Natural killer cell treated with Interleukin-12 subunit alpha and Interleukin-12 subunit beta and Interleukin-15 and Interleukin-18, amount 100 ng/mL, for 72 hours (primary cell): ENCODE measurements at places on chromosomes 11 and 22. TPM values are rescaled to one million over a fixed set of nuclear protein-coding genes. Genes with fewer than 3 reads are reported as not detected.

- no peak for DNase-seq
These were observed 94.5 kb upstream of the HSD17B12 start for GRCh38 chr11:43585877-43586608.

- no peak for DNase-seq
These were observed 821.3 kb downstream of the BRD1 start for GRCh38 chr22:49006207-49007012.

Gene PLAAT3
- total RNA-seq, result 60.0 TPM

- no peak for DNase-seq
These were observed 72.4 kb downstream of the RTL6 start for GRCh38 chr22:44425694-44426045.

DNA sequence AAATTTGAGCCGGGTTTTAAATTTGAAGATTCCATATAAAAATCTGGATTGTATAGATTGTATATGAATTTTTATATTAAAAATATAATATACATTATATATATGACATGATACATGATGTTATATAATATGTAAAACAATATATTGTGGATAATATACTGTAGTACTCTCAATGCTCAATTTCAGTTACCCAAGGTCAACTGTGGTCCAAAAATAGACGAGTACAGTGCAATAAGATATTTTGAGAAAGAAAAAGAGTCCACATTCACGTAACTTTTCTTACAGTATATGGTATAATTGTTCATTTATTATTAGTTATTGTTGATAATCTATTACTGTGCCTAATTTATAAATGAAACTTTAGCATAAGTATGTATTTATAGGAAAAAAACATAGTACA is 94.2 kb upstream of the YWHAH start:
- no peak for DNase-seq

- peak; percentile 29 for DNase-seq
These were observed 6.8 kb downstream of the TBC1D22A start for GRCh38 chr22:46769191-46769675.

- DNase-seq, result no peak
These were observed 302.0 kb downstream of the TBC1D22A start for GRCh38 chr22:47064416-47064815.

- DNase-seq, result no peak
These were observed 559 bp downstream of the SNX19 start for GRCh38 chr11:130915603-130916237.

- DNase-seq, result no peak
These were observed 623.8 kb upstream of the KIRREL3 start for GRCh38 chr11:127624306-127624856.

Gene PRAME
- total RNA-seq, result not detected

DNA sequence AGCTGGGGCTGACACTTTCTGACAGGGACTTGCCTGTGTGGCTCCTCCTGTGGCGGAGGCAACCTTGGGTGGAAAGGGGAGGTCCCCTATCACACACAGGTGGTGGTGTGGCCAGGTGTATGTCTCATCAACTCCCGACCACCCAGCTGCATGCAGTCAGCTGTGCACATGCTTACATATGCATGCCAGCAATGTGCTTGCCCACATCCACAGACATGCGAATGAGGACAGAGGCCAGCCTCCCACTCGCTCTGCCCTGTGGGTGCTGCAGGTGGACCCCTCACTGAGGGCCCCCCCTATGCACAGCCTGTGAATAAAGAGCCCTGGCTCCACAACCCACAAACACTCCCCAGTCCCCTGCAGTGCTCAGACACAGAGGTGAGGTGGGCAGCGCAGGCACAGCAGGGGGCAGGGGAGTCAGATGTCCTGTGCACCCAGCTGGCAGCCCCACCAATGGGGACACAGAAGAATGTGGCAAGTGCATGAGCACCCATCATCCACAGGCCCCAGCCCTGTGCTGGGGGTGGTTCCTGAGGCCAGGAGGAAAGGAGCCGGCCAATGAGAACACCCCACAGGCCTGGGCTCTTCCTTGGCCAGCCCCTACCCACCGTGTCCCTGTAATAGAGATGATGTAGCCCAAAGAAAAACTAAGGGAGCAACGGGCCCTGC is 9.5 kb downstream of the GNB1L start:
- no peak for DNase-seq

DNA sequence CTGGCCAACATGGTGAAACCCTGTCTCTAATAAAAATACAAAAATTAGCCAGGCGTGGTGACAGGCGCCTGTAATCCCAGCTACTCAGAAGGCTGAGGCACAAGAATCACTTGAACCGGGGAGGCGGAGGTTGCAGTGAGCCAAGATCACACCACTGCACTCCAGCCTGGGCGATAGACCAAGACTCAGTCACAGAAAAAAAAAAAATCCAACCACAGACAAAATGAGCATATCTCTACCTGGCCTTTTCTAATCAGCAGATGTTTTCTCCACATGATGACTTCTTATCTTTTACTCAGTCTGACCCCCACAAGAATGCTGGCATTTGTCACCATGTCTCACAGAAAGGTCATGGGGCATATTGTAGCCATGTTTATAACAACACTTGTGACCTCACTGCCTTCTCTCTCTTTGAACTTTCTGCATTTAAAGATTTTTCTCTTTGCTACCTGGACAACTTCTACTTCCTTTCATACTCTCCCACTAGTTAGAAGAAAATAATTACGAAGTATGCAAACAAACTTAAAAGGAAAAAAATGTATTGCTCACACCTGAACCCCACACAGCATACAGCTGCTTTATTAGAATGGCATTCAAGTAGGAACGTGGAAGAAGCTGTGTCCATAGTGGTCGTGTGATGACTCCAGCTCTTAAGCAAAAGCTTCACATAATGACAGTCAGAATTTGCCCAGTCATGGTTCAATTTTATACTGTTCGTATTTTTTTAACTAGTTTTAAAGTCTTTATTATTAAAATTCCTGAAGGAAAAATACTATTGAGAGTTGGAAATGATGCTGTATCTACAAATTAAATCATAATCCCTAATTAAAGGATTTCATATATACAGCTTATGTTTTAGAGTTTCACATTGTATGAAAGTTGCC is 65.4 kb downstream of the ZC3H12C start:
- no peak for DNase-seq

- DNase-seq, result no peak
These were observed 52.6 kb downstream of the PITPNB start for GRCh38 chr22:27866135-27867084.

Gene NXF1
- 145 TPM for total RNA-seq

DNA sequence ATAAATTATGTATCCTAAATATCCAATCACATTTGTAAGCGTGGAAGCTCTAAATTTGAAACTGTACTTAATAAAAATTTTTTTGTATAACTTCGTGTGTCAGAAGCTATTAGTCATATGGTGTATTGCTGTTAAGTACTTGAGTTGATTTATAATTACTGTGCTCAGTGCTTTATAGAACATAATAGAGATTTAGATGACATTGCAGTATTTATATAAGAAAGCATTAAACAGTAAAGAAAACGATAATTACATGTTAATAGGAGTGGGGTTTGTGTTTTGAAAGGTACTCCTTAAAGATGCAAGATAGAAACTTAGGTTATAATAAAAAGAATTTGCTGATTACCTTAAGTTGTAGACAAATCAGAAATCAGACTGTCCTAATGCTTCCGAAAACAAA is 5.9 kb upstream of the TCP11L1 start:
- no peak for DNase-seq

Gene C11orf16
- not detected for total RNA-seq

DNA sequence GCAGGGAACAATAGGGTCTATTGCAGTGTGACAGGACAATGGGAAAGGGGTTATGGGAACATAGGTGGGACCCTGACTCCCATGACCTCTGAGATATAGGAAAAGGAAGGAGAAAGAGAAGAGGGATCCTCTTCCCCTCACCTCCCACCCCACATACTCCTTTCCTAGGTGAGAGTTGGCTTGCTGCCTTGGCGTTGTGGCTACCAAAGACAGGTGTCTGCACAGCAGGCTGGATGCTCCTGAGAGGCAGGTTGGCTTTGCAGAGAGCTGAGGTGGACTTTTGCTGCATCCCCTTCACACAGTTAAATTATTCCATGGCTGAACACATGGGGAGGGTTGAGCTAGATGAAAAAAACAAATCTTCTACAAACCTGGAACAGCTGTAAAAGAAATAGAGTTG is 80.7 kb downstream of the SYT9 start:
- DNase-seq, result no peak

DNA sequence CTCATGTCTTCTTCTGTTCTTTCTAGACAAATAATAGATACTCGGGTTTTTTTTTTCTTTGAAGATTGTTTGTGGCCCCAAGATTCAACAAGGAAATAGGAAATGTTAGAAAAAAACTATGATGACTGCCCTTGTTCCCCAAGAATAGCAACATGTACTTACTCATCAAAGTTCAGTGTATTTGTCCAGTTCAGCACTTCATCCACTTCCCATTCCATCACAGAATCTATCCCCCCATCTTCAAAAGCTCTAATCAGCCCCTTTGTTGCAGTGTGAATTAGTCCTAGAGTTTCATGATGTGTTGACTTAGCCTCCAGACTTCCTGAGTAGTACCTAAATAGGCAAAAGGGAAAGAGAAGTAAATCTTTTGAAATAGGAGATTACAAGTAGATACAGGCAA is 74.3 kb downstream of the C11orf65 start:
- no peak for DNase-seq

Gene PHF21B
- total RNA-seq, result not detected

DNA sequence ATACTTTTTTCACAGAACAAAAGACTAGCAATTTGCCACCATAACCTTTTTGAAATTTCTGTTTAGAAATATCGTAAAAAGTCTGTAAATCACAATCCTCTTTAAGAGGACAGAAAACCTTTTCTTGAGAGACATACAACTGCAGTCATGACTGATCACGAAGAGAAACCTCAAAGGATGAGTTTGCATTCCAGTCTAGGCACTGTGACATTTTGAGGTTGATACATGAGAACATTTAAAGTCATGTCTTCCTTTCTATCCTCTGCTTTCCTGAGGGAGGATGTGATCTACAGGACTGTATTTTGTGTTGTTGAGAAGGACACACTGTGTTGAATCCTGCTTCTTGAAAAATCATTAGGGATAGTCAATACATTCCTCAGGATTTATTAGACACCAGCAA is 476.7 kb upstream of the CCDC179 start:
- DNase-seq, result no peak

Gene MMP13
- not detected for total RNA-seq

- DNase-seq, result no peak
These were observed 3.2 kb downstream of the MS4A3 start for GRCh38 chr11:60059521-60060240.

Gene NDUFA6
- 47.8 TPM for total RNA-seq

Gene SMTNL1
- total RNA-seq, result not detected

DNA sequence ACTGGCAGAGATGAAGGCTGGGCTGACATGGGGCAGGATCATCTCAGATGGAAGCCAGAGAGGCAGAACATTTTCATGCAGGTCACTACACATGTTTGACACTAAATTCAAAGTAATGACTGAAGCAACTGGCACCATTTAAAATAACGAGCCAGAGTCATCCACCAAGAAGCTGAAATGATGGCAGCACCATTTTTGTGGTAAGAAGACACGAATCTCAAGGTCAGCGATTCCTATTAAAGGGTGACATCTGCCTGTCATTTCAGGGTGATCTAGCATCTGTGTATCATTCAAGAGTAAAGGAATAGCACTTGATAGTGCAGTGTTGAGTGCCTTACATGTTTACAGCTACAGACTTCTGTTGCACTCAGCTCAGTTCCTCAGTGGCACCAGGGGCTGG is 113.4 kb upstream of the C11orf87 start:
- no peak for DNase-seq

DNA sequence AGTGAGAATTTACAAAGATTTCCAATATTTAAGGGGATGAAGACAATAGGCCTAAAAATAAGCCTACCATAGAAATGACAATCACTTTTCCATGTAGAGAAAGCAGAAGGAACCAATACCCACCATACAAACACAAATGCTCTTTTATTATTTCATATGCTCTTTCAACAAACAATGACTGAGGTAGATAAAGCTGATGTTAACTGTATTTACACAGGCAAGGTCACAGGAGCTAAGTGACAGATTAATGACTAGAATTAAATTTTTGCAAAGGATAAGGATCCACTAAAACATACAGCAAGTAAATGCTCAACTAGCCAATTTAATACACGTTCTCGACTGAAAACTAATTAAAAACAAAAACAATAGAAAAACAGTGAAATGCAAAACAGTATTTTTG is 34.2 kb downstream of the PICALM start:
- no peak for DNase-seq

GRCh38 chr11:17015627-17016126 is 1.5 kb upstream of the PLEKHA7 start:
- DNase-seq, result no peak

Gene GTSE1
- 34.6 TPM for total RNA-seq

DNA sequence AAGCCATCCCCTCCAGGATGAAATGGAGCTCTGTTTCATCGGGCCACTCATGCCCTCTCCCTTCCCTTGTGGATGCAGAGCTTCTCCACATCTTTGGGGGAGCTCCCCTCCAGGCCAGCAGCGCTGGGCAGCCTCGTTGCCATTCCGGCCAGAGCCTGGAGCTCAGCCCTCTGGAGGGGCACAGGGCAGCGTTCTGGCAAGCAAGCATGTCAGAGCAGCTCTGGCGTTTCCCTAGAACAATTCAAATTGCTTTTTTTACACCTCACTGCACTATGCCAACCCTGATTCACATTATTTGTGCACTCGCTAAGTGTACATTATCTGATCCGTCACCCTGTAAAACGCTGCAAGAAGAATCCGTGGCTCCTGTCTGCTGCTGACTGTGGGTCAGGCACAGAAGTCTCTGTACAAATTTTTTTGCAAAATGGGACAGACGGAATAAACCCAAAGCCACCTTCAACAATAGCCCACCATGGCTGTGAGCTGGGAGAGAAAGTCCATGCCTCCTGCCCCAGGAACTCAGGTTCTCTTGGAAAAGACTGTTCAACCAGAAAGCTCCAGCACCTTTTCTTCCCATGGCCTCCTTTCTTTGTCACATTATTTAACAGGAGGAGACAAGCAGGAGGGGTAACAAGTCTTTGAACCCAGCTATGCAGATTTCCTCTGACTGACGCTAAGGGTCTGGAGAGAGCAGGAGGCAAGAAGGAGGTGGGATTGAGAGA is 139.5 kb upstream of the CADM1 start:
- no peak for DNase-seq

Gene SYNGR1
- 1.1 TPM for total RNA-seq

DNA sequence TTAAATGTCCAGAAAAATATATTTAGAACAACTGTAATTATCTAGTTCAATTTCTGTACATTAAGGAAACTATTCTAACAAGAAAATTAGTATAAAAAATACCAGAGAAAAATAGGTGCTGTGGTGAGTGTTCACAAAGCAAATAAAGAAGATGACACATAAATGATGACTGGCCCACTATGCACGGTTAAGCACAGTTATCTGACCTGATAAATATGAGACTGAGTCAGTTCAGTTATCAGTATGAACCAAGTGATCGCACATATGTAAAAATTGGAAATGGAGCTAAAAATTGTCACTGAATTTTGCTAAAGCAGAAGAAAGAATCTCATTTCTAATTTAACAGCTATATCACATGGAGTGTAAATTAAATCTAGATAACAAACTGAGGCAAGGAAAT is 18.8 kb upstream of the MAML2 start:
- no peak for DNase-seq
